ENCODE measurements at places on chromosomes 4 and X.

GRCh38 chrX:72381439-72382201 lies 75.9 kb upstream of the CITED1 start:
- no peak for DNase-seq

GRCh38 chrX:140572724-140573123 lies 67.9 kb upstream of the SOX3 start:
- no peak for DNase-seq

DNA sequence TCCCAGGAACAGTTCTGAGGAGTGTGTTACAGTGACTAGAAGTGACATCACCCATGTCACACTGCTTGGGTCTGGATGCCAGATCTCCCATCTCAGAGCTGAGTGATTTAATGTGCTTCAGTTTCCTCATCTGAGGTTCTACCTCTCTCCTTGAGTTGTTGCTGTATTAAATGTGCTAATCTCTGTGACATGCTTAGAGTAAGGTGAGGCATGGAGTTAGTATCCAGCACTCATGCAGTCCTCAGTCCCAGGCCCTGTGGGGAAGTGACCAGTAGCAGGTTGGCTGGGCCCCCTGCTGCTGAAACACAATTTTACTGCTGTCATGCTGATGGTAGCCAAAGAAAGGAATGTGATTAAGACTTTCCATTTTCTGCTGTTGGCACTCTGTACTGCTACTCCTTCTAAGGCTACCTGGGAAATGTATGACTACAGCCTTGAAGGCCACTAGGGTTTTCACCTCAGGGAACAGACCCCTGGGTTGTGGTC lies 639.6 kb downstream of the MID1IP1 start:
- DNase-seq, result no peak

GRCh38 chr4:14400307-14400706 lies 602.0 kb upstream of the CPEB2 start:
- DNase-seq, result no peak

GRCh38 chr4:124754681-124755080 lies 42.1 kb upstream of the ANKRD50 start:
- DNase-seq, result no peak

DNA sequence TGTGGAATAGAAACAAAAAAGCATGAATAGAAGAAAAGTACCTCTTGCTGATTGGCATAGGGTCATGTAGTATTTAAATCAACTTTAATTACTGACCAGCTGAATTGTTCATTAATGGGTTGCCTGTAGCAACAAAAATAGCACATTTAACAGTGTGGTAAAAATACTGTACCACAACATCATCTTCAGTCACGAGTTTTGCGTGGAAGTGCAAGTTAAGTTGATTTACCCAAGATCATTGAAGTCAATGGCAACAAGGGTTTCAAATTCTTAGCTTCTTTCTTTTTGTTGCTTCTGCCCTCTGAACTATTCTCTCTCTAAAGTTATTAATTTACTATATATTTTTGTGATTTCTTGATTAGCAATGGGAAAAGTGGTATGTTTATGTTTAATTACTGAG lies 526.6 kb downstream of the C4orf33 start:
- DNase-seq, result no peak

DNA sequence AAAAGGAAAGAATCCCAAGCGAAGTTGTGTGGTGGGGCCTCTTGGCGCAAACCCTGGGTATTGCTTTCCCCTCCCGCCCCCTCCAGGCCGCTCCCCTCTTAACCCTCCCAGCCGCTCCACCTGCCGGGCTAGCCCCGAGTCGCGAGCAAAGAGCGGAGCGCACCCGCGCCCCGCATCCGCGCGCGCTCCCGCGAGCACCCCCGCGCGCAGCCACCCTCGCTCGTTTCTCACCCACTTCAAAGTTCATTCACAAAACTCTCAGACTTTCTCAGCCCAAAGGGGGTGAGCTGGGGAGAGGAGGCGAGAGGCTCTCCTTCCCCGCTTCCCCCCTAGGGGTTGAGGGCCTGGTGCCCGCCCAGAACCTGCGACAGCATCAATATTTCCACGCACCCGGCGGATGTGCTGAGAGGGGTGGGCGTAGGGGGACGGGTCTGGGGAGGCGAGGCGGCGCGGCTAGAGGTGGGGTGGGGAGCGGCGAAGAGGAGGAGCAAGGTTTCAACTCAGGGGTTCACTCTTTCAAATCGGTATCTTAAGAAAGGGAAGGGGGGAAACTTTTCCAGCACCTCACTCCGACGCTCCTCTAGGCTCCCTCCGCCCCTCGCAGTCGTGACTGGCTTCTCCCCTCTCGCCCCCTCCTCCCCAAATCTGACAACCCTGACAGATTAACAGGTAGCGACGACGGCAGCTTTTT lies 1.8 kb downstream of the MAML3 start:
- no peak for DNase-seq

GRCh38 chr4:145639186-145639698 lies 20.1 kb downstream of the MMAA start:
- DNase-seq, result no peak

DNA sequence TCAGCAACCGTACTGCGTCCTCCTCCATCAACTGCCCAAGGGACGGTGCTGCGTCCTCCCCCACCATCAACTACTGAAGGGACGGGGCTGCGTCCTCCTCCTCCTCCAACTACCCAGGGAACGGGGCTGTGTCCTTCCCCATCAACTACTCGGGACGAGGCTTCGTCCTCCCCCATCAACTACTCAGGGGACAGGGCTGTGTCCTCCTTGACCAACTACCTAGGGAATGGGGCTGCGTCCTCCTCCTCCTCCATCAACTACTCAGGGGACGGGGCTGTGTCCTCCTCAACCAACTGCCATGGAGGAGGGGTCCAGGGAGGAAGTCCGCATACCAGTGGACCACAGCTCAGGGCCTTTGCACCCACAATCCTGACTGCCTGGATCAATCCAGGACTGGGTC lies 24.4 kb downstream of the PPP2R3B start:
- no peak for DNase-seq

GRCh38 chr4:52840531-52841370 lies 21.4 kb upstream of the RASL11B start:
- no peak for DNase-seq

DNA sequence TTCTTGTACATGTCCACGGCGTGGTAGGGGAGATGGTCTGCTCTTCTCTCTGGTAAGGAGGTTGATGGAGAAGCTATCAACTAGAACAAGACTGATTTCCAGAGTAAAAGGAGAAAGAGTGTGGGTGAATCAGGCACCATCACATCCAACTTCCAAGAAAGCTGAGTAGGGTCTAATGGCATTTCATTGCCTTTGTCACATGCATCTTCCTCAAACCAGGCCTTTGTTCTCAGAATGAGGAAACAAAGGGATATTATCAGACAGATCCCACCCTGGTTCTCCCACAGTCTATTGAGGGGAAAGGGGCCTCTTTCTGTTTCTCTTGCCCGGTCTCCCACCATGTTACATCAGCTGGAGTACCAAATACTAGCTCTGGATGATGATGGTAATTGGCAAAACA lies 160.2 kb upstream of the RBPJ start:
- DNase-seq, result no peak

DNA sequence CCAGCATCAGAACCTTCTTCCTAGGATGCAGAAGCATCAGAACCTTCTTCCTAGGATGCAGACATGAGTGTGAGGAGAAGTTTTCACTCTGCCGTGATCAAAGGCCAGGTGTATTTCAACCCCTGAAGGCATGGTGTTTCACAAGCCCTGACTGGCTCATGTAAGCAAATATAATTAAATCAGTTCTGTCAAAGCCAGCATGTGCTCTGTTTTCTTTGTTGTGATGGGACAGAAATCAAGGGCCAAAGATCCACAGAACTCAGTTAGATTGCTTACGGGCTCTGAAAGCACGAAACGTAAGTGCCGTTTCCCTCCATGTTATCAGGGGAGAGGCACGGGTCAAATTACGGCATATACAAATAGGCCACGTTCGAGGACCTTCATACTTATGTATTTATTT lies 32.0 kb upstream of the CLDN24 start:
- DNase-seq, result no peak

DNA sequence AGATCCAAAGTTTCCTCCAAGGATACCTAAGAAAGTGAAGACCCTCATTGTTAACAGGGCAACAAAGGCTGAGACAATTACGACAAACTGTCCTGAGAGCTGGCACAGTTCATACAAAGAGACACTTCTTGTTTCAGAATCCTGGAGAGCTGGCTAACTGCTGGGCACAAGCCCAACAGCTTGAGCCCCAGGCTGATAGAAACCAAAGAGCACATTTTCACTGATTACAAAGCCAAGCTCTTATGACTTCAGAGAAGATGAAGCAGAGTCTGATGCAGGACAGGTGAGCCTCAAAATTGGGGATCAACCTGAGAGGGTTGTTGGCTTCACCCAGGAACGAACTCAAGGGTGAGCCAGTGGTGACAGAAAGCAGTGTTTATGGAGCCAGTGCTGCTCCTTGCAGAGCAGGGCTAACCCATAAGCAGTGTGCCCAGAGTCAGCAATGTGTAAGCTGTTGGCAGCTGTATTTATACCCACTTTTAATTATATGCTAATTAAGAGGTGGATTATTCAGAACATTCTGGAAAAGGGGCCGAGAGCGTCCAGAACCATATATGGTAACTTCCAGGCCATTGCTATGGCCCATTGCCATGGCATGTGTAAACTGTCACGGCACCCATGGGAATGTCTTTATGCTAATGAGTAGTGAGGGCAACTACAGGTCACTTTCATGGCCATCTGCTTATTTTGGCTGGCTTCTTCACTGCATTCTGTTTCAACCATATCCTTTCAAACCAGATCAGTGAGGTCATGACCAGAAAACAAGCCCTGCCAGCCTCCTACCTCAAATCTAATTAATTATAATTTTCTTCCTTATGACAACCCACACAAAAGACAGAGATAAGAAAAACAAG lies 183.7 kb downstream of the EVC2 start:
- no peak for DNase-seq

- DNase-seq, result no peak
Observed at GRCh38 chr4:1211891-1212545, 36.9 kb downstream of the CTBP1 start.

GRCh38 chrX:97060020-97060419 lies 176.3 kb downstream of the RPA4 start:
- DNase-seq, result no peak

- DNase-seq, result peak; percentile 75
Observed at GRCh38 chr4:114180481-114180880, 201.0 kb upstream of the ARSJ start.

DNA sequence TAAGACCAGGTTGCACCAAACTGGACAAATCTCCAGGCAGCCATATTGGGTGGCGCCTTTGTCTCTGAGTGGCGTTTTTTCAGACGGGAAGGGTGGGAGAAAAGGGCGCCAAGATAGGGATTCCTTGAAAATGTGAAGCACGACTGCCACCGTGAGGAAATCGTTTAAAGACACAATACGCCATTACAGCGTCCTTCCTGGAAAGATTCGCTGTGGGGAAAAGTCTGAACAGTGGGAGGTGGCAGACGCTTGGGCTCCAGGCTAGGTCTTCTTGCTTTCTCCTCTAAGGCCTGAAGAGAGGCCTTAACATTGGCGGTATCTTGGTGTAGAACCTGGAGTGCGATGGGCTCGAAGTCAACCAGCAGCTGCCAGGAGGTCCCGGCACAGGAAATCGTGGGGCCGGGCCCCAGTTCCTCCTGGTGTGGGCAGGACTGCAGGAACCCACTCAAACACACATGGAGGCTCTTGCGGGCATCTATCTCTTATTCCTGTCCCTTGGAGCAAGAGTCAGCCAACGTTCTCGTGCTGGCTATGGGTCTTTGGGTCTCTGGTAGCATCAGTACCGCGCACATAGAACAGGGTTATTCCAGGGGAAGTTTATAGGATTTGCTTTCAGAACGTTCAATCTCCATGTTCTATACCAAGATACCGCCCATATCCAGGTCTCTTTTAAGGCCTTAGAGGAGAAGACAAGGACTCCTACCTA lies 208.8 kb downstream of the OR13H1 start:
- no peak for DNase-seq

DNA sequence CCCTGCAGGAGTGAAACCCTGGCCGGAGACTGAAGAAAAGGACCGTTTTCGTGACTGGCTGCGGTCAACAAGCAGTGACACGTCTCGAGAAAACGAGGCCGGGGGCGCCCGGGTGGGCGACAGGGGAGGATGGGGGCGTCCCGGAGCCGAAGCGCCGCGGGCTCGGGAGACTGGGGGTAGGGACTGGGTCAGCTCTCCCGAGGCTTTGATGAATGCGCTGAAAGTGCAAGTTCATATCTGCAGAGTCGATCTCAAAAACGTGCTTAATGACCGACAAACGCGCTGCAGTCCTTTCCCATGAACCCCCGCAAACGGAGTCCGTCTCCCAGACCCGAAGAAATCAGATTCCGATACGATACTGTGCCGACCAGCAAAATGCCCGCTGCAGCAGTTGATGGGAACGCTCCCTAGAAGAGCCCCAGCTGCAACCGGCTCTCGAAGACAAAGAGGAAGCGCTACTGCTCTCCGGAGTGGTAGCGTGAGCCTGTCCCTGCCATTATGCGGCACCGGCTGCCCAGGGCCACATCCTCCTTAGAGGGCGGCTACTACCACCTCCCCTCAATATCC lies 806 bp upstream of the CD99L2 start:
- no peak for DNase-seq

GRCh38 chr4:75904076-75904475 lies 1.8 kb upstream of the PPEF2 start:
- no peak for DNase-seq

DNA sequence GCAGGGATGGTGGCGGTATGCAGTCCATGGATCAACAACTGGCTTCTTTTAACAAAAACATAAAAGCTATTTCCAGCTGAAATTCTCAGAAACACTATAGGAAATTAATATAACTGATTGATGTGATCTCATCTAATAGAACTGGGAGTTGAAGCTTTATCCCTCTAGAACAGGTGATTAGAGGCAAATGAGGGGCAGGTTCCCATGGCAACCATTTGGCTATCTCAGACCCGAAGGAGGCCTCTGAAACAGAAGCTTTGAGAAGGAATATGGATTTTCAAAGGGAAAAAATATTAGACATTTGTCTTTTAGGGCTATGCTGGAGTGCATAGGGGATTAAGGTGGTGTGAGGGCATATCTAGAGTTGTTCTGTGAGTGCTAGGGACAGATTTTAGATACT lies 50.0 kb downstream of the IGSF1 start:
- no peak for DNase-seq

- DNase-seq, result no peak
Observed at GRCh38 chrX:40188573-40189417, 91.0 kb upstream of the BCOR start.

DNA sequence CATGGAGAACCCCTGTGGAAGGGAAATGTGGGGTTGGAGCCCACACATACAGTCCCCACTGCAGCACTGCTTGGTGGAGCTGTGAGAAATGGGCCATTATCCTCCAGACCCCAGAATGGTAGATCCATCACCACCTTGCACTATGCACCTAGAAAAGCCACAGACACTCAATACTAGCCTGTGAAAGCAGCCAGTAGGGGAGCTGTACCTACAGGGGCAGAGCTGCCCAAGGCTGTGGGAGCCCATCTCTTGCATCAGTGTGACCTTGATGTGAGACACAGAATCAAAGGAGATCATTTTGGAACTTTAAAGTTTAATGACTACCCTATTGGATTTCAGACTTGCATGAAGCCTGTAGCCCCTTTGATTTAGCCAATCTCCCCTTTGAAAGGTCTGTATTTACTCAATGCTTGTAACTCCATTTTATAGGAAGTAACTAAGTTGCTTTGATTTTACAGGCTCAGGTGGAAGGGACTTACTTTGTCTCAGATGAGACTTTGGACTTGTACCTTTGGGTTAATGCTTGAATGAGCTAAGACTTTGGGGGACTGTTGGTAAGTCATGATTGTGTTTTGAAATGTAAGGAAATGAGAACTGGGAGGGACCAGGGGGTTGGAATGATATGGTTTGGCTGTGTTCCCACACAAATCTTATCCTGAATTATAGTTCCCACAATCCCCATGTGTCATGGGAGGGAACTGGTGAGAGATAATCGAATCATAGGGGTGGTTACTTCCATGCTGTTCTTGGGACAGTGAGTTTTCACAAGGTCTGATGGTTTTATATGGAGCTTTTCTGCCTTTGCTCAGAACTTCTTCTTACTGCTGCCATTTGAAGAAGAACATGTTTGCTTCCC lies 352.6 kb downstream of the INPP4B start:
- no peak for DNase-seq

Measured in AG04450 (cell line).